ENCODE measurements at places on chromosomes 7 and 10. TPM values are rescaled to one million over a fixed set of nuclear protein-coding genes. Genes with fewer than 3 reads are reported as not detected.

The ACHE gene
- 3.0 TPM for total RNA-seq

The FFAR4 gene
- 0.08 TPM for total RNA-seq

The GIMAP1 gene
- total RNA-seq, result not detected

The CLEC5A gene
- total RNA-seq, result not detected

The EGR2 gene
- total RNA-seq, result 0.21 TPM

The PILRB gene
- 26.5 TPM for total RNA-seq

The FASTK gene
- total RNA-seq, result 73.6 TPM

The WNT8B gene
- total RNA-seq, result not detected

The BAMBI gene
- total RNA-seq, result 11.3 TPM

The PDK4 gene
- 25.7 TPM for total RNA-seq

The SH2D4B gene
- not detected for total RNA-seq

The CYP26C1 gene
- total RNA-seq, result not detected

The ADIRF gene
- total RNA-seq, result not detected

The EVX1 gene
- total RNA-seq, result 0.13 TPM

The SLC18A2 gene
- 0.02 TPM for total RNA-seq

The TFPI2 gene
- total RNA-seq, result 326 TPM

The ELMO1 gene
- total RNA-seq, result 3.0 TPM

The KAZALD1 gene
- 2.9 TPM for total RNA-seq

The HACD1 gene
- total RNA-seq, result 54.4 TPM

The GPR146 gene
- 1.8 TPM for total RNA-seq

The KIF11 gene
- total RNA-seq, result 37.9 TPM

The FEZF1 gene
- total RNA-seq, result not detected

The ACTL6B gene
- not detected for total RNA-seq

The PNLIPRP1 gene
- not detected for total RNA-seq

The SIRT1 gene
- 18.7 TPM for total RNA-seq

The PRF1 gene
- 0.03 TPM for total RNA-seq

The PRSS58 gene
- not detected for total RNA-seq

The AGR2 gene
- total RNA-seq, result 110 TPM

The ASZ1 gene
- total RNA-seq, result not detected

The DENND2A gene
- total RNA-seq, result 0.76 TPM

The ABLIM1 gene
- total RNA-seq, result 49.0 TPM

The ADAM22 gene
- 0.33 TPM for total RNA-seq

The FOXI2 gene
- total RNA-seq, result not detected

The AMPH gene
- total RNA-seq, result 0.12 TPM

The PRPF18 gene
- total RNA-seq, result 18.9 TPM

The KIAA1217 gene
- 1.5 TPM for total RNA-seq

The CYP2C8 gene
- not detected for total RNA-seq

The RARRES2 gene
- not detected for total RNA-seq

The GAD2 gene
- not detected for total RNA-seq

The PVRIG gene
- total RNA-seq, result not detected

Measured in A549 treated with Hydrocortisone at 1 μM for 4 hours (cell line).